ENCODE measurements at places on chromosomes 11 and 22. TPM values are rescaled to one million over a fixed set of nuclear protein-coding genes. Genes with fewer than 3 reads are reported as not detected.

MS4A4E gene
- total RNA-seq, result 7.5 TPM

DNA sequence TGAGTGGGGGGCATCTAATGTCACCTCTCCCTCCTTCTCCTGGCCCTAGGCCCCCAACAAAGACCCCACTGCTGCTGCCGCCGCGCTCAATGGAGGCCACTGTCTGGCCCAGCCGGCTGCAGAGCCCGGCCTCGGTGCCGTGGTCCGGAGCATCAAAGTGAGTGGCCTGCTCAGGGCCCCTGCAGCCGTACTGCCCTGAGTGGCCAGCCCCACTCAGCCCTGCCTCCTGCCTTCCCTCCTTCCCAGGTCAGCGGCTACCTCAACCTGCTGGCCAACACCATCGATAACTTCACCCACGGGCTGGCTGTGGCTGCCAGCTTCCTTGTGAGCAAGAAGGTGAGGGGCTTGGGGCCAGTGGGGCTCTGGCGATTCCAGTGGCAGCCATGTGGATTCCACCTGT is 5.0 kb downstream of the SLC39A13 start:
- DNase-seq, result no peak

- DNase-seq, result no peak
Observed at GRCh38 chr22:43240614-43241013, 53.7 kb upstream of the TTLL12 start.

- no peak for DNase-seq
Observed at GRCh38 chr11:45777127-45777969, 27.6 kb upstream of the SLC35C1 start.

GRCh38 chr11:113184498-113184897 is 129.9 kb upstream of the TTC12 start:
- no peak for DNase-seq
